ENCODE measurements at places on chromosomes 3 and 15. TPM values are rescaled to one million over a fixed set of nuclear protein-coding genes. Genes with fewer than 3 reads are reported as not detected.

Gene POPDC2
- 1.4 TPM for polyA plus RNA-seq

Gene MEIS2
- 3.9 TPM for polyA plus RNA-seq

Gene SEMA3B
- polyA plus RNA-seq: 79.9 TPM

Gene SYNPR
- 0.13 TPM for polyA plus RNA-seq

Gene CCR3
- not detected for polyA plus RNA-seq

Gene APPL1
- 14.4 TPM for polyA plus RNA-seq

GRCh38 chr15:85312486-85312885 is 67.9 kb upstream of the AKAP13 start:
- no peak for DNase-seq

DNA sequence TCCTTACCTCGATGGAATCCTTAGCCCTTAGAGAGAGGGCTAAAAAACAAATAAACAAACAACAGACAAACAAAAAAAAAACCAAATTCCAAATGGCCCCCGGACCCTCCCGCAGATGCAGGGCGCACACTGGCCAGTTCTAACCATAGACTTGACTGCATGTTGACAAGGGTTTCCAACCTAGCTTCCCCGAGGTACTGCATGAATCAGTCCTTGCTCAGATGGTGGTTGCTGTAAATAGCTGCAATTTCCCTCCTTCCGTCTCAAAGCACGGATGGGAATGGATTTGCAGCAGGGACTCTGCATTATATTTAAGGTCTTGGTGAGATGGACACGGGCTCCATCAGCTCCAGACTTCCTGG is 162.8 kb downstream of the CD47 start:
- peak; percentile 57 for DNase-seq

- DNase-seq: peak; percentile 20
Observed at GRCh38 chr15:41966920-41967465, 5.4 kb downstream of the EHD4 start.

DNA sequence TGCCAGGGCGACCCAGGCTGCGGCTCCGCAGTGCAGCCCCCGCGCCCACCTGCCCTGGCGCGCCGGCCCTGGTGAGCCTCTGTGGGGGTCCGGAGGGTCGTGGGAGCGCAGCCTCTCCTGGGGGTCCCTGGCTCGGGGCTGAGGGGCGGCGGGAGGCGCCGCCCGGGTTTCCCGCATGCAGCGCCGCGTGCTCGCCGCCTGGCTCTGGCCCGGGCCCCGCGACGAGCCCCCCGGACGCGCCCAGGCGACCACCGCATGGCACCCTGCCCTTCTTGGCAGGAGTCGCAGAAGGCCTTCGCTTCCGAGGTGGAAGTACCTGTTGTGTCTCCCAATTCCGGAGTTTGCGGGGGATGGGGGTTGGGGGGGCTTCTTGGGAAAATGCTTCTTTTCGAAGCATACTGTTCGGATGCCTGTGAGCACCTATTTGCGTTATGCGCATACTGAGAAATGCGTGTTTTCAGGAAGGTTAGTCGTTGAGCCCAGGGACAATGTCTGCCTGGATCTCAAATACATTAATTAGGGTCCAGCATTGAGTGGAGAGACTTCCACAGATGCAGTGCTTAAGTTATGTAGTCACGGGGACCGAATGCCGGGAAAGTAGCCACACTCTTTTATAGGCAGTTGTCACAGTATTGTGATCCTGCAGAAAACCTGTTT is 1.3 kb downstream of the GABRA5 start:
- no peak for DNase-seq

- DNase-seq: peak; percentile 61
Observed at GRCh38 chr3:168620854-168621253, 525.1 kb upstream of the GOLIM4 start.

DNA sequence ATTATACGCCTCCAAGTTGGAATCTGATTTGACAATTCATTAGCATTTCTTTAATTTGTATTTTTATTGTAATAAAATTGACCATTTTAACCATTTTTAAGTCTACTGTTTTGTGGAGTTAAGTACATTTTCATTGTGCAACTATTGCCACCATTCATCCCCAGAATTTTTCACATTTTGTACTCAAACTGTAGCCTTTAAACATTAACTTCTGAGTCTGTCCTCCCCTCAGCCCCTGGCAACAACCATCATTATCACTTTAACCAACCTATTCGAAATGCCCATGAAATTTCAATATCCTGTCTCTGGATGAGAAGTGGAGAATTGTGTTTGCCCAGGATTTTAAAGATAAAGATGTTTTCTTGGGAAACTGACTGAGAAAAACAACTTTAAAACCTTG is 27.7 kb downstream of the IL1RAP start:
- DNase-seq: no peak

DNA sequence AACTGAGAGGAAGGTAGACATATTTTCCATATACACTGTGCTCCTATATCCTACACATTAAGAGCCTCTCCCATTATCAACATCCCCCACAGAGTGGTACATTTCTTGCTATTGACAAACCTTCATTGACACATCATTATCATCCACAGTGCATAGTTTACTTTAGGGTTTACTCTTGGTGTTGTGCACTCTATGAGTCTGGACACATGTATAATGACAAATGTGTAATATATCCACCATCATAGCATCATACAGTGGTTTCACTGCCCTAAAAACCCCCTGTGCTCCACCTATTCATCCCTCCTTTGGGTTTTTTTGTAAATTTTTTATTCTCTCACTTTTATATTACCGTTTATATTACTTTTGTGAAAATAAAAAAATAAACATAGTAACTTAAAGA is 22.2 kb upstream of the CLDN18 start:
- no peak for DNase-seq

GRCh38 chr3:39103324-39103693 is 4.1 kb downstream of the GORASP1 start:
- DNase-seq: no peak

GRCh38 chr3:181103605-181104004 is 114.1 kb upstream of the DNAJC19 start:
- peak; percentile 4 for DNase-seq

GRCh38 chr3:10770981-10771380 is 45.0 kb upstream of the SLC6A11 start:
- no peak for DNase-seq

- DNase-seq: no peak
Observed at GRCh38 chr3:195692781-195693427, 27.9 kb upstream of the MUC20 start.

DNA sequence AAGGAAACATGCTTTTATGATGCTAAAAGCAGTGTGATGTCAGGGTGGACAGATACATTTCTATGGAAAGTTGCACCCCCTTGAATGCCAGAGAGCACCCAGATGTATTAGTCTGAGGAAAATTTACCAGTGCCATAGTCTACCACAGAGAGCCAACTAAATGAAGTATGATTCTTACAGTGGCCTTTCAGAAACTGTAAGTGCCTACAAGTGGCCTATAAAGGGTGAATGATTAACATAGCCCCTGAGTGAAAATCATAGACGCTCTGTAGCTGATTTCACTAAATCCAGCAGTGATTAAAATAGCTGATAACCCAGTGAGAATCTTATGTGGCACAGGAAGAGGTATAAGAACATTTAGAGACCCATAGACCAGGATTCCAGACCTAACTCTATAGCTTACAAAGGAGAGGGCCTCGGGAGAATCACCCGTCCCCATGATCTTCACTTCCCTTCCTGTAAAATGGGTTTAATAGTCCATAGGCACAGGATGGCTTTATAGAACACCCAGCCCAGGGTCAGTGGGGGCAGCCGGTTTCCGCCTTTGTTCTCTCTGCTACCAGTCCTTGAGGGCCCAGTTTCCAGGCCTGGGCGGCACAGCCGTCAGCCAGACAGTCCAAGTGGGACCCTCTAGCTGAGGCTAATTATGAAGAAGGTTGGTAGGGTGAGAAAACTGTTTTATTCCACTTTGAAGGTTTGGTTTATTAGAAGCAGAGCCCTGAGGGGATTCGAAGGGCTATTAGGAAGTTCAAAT is 35.5 kb upstream of the CACNA2D3 start:
- DNase-seq: no peak

DNA sequence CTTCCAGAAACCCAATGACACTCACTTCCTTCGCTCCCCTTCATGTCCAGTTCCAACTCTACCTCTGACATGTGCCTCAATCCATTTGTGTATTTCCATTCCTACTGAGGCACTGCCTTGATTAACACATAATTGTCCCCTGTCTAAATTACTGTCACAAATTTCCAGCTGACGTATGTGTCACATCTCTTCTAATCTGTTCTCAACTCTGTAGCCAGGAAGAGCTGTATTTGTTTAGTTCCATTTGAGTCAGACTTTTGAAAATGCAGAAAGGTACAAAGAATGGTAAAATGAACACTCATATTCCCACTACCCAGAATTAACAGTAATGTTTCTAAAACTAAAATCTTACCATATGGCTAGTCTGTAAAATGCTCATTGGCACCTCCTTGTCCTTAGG is 299.0 kb upstream of the GADL1 start:
- DNase-seq: no peak

- DNase-seq: peak; percentile 81
Observed at GRCh38 chr3:11803977-11804892, 42.5 kb downstream of the TAMM41 start.

DNA sequence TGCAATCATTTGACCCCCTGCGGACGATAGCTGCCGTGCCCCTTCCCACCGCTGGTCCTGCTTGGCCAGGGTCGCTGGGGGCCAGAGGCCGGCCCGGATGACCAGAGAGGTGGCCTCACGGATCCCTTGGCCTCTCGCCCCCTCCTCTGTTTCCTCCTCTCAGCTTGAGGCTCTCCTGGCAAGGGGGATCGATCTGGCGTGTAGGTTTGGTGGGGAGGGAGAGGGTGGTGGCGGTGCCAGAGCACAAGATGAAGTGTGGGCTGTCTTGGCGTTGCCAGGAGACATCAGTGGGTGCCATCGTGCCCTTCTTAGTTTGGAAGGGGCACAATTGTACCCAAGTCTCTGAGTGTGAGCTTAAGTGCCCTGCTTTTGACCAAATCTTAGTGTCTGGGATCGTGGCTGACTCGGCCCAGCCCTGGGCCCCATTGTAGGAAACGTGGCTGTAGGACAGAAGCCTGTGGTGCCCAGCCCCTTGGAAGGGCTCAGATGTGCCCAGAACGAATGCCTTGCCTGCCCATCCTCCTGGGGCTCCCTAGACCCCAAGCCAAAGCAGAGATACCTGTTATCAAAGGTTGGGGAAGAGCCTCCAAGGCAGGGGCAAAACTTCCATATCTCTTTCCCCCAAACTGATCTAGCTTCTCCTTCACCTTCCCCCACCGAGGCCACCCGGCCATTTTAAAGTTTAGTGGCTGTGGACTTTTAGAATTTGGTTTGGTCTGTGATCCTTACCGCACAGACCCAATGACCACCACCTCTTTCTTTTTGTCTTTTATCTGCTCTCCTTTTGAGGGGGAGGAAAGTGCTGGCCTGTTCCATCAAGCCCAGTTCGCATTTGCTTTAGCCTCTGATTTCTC is 14.4 kb downstream of the NR2F2 start:
- DNase-seq: no peak

GRCh38 chr3:141413391-141413790 is 45.1 kb downstream of the ZBTB38 start:
- no peak for DNase-seq

GRCh38 chr15:93253681-93254080 is 164.7 kb upstream of the RGMA start:
- DNase-seq: no peak

DNA sequence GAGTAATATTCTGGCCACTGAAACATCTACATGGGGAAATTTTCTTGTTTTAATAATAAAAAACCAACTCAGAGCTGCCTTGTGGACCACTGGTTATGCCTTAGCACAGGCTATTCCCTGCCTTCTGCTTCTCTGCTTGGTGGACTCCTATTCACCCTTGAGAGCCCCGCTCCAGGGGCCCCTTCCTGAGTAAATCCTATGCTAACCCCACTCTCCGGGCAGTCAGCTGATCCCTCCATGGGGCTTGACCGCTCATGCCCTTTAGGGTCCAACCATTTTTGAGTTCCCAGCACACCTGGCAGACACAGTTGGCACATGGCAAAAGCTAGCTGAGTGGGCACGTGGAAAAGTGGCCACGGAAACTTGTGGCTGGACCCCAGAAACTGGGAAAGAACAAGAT is 38.2 kb downstream of the ATP2B2 start:
- DNase-seq: no peak
